ENCODE measurements at places on chromosomes 7 and 10. TPM values are rescaled to one million over a fixed set of nuclear protein-coding genes. Genes with fewer than 3 reads are reported as not detected.

- DNase-seq, result no peak
Observed at GRCh38 chr7:132117181-132117580, 459.1 kb downstream of the PLXNA4 start.

DNA sequence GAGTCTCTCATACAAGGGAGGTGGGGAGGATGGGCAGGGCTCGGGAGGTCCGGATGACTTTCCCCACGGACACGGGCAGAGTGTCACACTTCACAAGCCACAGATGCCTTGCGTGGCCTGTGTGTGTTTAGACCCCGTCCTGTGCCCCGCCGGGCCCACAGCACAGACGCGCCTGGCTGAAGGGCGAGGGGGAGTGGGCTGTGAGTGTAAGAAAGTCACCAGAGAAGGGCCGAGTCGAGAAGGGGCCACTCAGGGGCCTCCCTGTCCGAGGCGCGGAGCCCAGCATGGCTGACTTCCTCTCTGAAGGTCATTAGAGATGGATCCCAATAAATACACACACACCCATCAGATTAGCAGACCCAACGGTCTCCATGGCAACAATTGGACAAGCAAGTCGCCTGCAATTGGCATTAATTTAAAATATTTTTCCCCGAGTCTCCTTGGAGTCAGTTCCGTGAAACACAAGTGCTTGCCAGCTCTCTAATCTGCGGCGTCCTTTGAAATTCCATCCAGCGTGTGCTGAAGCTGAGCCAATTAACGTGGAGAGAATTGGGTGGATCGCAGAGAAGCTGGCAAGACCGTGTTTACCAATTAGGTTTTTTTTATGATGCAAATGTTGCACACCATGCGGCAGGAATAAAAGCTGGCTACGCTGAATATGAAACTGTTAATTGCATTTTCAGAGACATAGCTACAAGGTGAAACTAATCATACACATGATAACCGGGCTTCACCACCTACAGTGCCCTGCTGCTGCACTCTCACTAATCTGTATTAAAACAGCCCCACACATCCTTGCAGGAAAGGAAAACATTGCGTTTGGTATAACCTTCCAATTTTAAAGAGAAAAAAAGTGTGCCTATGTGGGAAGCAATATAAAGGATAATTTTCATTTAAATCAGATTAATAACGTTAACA is 571.2 kb downstream of the PTPRN2 start:
- peak; percentile 37 for DNase-seq

DNA sequence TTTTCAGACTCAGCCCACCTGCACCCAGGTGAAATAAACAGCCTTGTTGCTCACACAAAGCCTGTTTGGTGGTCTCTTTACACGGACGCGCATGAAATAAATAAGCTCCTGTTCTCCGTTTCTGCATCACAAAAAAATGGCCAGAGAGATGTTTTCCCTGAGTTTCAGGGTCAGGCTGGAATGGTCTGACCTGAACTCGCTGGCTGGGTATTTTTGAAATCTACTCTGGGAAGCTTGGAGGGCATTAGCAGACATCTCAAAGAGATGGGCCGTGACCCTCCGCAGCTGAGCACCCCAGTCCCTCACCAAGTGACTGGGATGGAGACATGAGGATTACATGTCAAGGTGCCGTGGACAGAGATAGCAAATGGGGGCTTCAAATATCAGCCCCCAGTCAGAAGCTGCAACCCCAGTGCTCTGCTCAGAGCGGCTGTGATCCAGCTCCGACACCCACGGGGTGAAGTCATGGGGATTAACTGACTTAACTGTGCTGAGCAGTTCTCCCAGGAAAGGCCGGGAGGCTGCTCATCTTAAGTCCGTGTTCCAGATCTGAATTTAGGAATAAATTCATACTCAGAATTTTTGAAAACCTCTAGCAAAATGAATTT is 22.3 kb downstream of the CALML5 start:
- DNase-seq, result no peak

TSPAN13 gene
- 15.2 TPM for total RNA-seq

SMO gene
- total RNA-seq, result 12.6 TPM

EN2 gene
- total RNA-seq, result not detected

GPR158 gene
- total RNA-seq, result 0.08 TPM

All from right cardiac atrium (tissue), 5 donors.